NCI-H446 treated with DMSO at 0.1 percent for 48 hours (cell line): ENCODE measurements at places on chromosomes 12 and 14.

- DNase-seq, result no peak
Measured at GRCh38 chr12:71755146-71755892, 656 bp downstream of the RAB21 start.

DNA sequence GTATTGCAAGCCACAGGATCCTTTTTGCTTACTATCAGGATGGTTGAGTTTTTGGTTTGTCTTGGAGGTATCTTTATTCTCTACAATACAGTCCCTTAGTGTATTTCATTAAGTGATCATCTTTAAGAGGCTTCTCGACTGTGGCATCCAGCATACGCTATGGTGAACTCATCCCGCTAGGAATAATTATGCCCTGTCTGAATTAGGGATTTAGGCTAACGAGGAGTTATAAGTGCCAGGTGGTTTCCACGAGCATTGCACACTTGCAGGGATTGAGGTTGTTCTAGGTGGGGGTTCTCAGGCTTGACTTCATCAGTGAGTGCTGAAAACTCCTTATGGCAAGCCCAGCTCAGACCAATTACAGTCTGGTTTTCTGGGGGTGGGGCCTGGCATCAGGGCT lies 37.2 kb upstream of the RBM19 start:
- no peak for DNase-seq

GRCh38 chr12:40819436-40820108 lies 127.3 kb downstream of the CNTN1 start:
- DNase-seq, result peak; percentile 48

DNA sequence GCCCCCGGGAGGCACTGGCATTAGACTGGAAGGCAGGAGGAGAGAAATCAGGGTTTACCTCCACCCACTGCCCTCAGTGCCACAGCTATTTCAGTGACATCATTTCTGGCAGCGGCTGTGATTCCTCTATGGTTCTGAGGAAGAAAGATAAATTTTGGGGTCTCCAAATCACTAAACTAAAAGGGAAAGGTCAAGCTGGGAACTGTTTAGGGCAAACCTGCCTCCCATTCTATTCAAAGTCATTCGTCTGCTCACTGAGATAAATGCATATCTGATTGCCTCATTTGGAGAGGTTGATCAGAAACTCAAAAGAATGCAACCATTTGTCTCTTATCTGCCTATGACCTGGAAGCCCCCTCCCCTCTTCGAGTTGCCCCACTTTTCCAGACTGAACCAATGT lies 14.0 kb upstream of the CRY1 start:
- no peak for DNase-seq

DNA sequence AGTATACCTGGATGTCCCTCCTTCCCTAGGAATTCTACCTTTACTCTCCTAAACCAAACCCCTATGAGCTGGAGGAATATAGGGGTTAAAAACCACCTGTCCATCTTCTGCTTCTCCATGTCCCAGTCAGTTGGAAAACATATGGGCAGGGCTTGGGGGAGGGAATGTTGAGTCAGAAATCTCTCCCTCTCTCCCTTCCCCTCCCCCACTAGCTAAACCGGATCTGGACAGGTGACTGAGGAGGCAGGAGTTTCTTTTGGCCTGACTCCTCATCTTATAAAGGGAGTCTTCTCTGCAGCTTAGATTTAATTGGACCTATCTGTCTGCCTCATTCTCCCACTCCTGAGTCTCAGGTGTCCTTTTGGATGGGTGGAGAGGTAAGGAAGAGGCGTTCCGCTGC lies 6.1 kb downstream of the ERBB3 start:
- no peak for DNase-seq

- DNase-seq, result no peak
Measured at GRCh38 chr14:55975281-55975910, 142.8 kb upstream of the PELI2 start.

- DNase-seq, result no peak
Measured at GRCh38 chr12:50677858-50678257, 86.0 kb upstream of the ATF1 start.

- no peak for DNase-seq
Measured at GRCh38 chr12:53058674-53059433, 9.0 kb downstream of the TNS2 start.

- no peak for DNase-seq
Measured at GRCh38 chr14:64673748-64674147, 30.5 kb upstream of the PLEKHG3 start.

- no peak for DNase-seq
Measured at GRCh38 chr14:30896435-30896834, 22.1 kb downstream of the COCH start.

DNA sequence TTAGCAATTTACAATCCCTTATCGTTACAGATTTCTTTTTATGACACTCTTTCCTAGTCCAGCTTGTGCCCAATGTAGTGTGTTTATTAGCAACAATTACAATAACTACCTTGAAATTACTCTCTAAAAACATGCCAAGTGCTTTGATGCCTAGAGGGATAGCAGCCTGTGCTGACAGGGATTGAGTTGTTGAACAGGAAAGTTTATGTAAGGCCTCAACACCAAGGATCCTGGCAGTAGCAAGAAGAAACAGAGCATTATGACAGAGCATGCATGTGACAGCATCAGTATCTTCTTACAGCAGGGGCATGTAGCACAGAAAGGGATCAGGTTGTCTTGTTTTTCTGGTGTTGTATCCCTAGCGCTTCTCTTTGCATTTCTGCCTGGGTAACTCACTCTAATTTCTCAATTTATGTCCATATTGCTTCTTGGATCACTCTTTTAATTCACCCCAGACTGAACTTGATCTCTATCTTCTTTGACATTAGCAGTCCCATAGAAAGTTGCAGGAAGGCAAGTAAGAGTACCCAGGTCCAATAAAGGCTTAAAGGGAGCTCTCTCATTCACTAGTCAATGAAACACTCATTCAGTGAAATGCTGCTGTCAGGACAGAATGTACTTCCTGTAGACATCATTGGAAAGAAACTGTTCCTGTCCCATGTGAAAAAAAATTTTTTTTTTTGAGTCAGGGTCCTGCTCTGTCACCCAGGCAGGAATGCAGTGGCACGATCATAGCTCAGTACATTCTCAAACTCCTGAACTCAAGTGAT lies 220.0 kb upstream of the GRIP1 start:
- DNase-seq, result no peak
